ENCODE measurements at places on chromosomes 4 and X. TPM values are rescaled to one million over a fixed set of nuclear protein-coding genes. Genes with fewer than 3 reads are reported as not detected.

The APBB2 gene
- 87.2 TPM for total RNA-seq

The MTMR1 gene
- total RNA-seq: 16.8 TPM

The MGARP gene
- total RNA-seq: not detected

The GYPE gene
- 1.7 TPM for total RNA-seq

The GLRA2 gene
- not detected for total RNA-seq

The TMEM33 gene
- total RNA-seq: 29.0 TPM

The CCSER1 gene
- 8.0 TPM for total RNA-seq

The LINC00632 gene
- total RNA-seq: 1,636 TPM

The C1GALT1C1 gene
- total RNA-seq: 41.8 TPM

Data from subcutaneous adipose tissue (tissue), 4 donors.